ENCODE measurements at places on chromosomes 1 and 21.

DNA sequence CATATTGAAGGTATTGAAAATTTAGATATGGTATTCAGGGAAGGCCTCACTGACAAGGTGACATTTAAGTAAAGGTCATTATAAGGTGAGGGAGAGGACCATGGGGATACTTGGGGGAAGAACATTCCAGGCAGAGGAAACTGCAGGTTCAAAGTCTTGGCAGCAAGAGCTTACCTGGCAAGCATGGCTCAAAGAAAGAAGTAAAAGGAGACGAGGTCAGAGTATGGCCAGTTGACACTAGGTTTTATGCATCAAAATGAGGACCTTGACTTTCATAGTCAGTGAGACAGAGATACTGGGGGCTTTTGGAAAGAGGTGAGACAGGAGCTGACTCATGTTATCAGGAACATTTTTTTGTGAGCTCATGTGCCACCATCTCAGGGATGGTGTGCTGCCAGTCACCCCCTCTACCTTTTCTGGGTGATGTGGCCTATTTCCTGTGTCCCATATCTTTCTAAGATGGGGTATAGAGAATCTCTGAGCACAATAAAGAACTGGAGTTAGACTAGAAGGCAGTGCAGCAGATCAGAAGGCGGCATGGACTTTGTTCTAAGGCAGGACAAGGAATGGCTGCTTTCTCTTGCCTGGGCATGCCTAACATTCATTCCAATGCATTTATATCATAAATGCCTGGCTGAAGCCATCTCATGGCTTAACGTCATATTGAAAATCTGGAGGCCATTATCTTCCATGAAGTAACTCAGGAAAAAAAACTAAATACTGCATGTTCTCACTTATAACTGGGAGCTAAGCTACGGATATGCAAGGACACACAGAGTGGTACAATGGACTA, 406.7 kb downstream of the NTNG1 start:
- no peak for DNase-seq

DNA sequence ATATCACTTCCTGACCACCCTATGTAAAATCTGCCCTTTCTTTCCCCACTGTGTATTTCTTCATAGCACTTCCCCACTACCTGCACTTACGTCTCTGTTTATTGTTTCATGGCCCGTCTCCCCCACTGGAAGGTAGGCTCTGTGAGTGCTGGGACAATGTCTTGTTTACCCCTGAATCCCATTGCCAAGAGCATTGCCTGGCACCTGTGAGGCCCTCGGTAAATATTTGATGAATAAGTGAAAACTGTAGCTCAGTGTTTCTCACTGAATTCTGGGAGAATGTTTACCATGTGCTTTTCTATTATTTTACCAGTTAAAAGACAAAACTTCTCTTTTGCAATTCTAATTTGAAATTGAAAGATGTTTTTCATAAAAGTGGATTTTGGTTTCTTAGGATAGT, 11.8 kb downstream of the NFASC start:
- no peak for DNase-seq

GRCh38 chr1:16063226-16063829, 10.1 kb downstream of the FAM131C start:
- DNase-seq = no peak

DNA sequence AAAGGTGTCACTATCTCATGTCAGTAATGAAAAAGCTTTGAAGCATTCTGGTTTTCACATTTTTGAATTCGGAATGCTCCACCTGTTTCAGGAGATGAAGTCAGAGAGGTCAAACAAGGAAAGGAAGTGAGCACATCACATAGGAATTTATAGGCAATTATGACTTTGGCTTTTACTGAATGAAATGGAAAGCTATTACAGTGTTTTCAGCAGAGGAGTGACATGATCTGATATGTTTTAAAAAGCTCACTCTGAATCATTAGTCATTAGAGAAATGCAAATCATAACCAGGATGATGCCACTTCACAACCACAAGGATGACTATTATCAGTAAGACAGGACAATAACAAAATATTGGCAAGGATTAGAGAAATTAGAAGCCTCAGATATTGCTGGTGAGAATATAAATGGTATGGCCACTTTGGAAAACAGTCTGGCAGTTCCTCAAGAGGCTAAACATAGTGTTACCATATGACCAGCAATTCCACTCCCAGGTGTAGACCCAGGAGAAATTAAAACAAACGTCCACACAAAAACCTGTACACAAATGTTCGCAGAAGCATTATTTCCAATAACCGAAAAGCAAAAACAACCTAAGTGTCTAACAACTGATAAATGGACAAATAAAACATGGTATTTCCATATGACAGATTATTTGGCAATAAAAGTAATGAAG, 7.5 kb downstream of the TAF1A start:
- DNase-seq = no peak

- DNase-seq = no peak
Observed at GRCh38 chr21:35106246-35106835, 57.2 kb upstream of the RUNX1 start.

GRCh38 chr1:21436488-21437340, 3.2 kb upstream of the NBPF3 start:
- no peak for DNase-seq

DNA sequence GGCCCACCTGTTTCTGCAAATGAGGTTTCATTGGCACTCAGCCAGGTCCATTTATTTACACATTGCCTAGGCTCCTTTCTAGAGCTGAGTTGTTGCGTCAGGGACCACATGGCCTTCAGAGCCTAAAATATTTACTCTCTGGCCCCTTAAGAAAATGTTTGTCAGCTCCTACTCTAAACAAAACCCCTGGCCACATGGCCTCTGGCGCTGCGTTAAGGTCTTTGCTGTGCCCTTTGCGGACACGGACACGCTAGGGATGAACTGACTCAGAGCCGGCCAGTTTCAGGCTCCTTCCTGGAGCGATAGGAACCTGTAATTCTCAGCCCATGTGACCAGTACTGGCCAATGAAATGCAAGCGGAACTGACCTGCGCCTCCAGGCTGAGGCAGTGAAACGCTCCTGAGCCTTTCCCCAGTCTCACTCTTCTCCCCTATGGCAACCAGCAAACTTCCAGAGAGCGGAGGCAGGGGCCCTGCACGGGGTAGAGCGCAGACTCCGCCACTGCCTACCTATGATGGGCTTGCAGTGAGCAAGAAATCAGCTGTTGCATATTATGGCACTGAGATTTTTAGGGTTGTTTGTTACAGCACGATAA, 160.3 kb downstream of the ETS2 start:
- DNase-seq = no peak

- DNase-seq = no peak
Observed at GRCh38 chr1:18972991-18973390, 16.5 kb upstream of the IFFO2 start.

DNA sequence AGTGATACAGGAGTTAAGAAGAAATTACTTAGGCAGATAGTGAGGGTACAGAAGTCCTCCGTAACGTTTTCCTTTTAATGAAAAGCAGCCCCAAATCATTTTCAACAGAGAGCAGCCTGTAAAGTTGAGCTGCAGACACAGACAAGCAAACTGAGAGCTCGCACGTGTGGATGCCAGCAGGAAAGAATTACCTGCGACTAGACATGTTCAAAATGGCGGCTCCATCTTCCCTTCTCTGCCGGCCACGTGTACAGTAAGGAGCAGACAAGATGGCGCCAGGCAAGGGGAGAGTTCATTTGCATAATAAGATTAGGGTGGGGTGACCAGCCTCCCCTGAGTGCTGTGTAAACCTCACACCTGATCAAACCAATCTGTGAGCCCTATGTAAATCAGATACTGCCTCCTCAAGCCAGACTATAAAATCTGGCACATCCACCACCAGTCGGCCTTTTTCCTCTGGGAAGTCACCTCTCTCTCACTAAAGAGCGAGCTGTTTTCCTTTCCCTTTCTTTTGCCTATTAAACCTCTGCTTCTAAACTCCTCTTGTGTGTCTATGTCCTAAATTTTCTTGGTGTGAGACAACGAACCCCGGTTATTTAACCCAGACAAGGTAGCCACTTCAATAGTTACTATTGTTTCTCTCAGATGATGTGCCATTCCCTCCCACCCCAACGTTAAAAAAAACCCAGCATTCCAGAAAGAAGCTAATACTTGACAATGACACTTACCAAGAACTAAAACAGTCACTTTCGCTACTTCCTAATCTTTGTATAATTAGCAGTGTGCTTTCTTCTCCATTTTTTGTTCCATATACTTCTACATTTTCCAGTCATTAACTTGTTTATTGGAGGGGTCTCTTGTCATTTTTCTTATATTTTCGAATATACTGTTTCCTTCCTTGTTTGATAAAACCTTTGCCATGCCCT, 27.4 kb downstream of the DUSP10 start:
- no peak for DNase-seq

DNA sequence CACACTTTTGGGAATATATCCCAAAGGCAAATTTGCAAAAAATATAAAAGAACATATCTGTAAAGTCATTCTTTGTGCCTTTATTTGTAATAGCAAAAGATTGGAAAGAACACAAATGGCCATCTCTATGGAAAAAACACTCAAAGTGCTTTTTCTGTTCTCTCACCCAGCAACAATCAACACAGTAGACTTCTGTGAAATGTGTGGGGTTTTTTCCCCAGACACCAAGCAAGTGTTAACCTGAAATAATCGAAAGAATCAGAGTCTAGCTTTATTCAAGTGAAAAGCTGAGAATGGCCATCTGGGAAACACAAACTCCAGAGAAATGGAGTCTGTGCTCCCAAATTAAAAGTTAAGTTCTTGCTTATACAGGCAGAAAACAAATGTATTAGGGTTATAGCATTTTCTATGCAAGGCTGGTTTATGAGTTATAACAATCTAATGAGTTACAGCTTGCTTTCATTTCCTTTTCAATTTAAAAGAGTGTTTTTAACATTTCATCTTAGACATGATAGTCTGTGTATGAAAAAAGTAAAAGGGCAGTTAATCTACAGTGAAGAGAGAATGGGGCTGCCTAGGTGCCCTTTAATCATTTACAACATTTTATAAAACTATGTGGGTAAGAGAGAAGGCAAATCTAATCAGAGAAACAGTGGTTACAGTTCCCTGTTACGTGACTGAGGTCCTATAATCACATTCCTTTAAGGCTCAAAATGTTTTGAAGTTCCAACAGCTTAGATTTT, 46.6 kb downstream of the SLC30A7 start:
- DNase-seq = no peak

- DNase-seq = no peak
Observed at GRCh38 chr1:191049781-191050180, 572.1 kb upstream of the BRINP3 start.

DNA sequence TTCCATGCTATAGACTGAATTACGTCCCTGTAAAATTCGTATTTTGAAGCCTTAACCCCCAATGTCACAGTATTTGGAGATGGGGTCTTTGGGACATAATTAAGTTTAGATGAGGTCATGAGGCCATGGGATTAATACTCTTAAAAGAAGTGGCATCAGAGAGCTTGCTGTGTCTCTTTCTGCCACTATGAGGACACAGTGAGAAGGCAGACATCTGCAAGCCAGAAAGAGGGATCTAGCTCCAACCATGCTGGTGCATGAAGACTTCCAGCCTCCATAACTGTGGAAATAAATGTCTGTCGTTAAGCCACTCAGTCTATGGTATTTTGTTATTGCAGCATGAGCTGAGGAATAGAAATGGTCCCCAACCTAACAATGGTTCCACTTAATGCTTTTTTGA, 99.0 kb downstream of the LTN1 start:
- no peak for DNase-seq

GRCh38 chr1:17091252-17091651, 28.0 kb downstream of the PADI2 start:
- DNase-seq = no peak

GRCh38 chr1:33300673-33301072, 20.2 kb downstream of the A3GALT2 start:
- no peak for DNase-seq

DNA sequence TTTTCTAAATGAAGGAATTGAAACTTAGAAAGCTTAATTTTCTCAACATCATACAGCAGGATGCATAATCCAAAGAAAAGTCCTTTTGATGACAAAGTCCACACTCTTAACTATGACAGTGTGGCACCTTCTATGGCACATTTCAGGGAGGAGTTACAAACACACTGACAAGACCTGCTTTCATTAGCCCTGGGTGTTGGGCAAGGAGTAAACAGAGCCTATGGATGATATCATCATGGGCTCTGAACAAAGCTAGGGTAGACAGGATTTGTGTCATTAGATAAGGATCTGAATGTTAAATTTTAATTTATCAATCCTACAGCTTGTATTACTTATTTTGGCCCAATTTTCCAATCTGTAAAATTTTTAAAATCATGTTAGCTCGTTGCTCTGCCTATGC, 62.6 kb upstream of the DENND1B start:
- no peak for DNase-seq

DNA sequence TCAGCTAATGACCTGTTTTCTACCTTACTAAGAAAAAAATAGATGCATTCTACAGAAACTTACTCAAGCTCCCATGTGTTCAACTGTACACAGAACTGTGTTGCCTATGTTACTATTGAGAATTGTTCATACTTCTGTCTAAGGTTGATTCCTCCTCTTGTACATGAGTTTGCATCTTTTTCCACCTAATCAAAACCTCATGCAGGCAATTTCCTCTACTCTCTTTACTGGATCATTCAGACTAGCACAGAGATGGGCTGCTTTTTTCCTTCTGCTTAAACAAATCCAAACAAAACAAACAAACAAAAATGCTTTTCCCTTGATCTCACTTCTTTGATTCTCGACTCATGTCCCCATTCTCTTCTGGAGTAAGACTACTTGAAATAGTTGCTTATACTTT, 58.8 kb upstream of the PTGFR start:
- no peak for DNase-seq

GRCh38 chr1:86487811-86488141, 19.0 kb downstream of the CLCA1 start:
- DNase-seq = no peak

- DNase-seq = no peak
Observed at GRCh38 chr1:168822911-168823310, 93.9 kb upstream of the DPT start.

DNA sequence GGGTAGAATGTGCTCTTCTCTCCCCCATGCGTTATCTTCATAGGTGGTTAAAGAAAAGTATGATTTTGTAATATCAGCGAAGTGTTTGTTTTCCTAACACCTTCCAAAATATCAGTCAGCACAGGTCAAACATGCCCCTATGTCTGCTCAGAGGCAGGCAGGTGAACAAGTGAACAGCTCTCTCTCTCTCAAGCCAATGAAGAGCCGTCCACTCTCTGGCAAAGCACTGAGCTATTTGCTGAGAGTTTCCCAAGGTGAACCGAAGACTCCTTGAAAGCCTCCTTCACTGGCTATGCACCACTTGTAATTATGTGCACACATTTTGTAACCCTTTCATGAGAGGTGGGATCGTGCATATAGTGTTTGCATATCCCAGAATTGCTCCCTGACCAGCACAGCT, 47.7 kb downstream of the ST6GALNAC3 start:
- no peak for DNase-seq

All from stimulated activated CD8-positive, alpha-beta memory T cell treated with anti-CD3 and anti-CD28 coated beads, Interleukin-15, amount 100 ng/mL, for 4 hours (primary cell).